Uterine smooth muscle cell (primary cell): ENCODE measurements at places on chromosomes 3 and 15. TPM values are rescaled to one million over a fixed set of nuclear protein-coding genes. Genes with fewer than 3 reads are reported as not detected.

Gene WDR72
- not detected in 2 replicates for total RNA-seq

Gene PLA1A
- 0.25 and 0.33 TPM in 2 replicates for total RNA-seq

Gene HESX1
- 1.4 TPM in 1 of 2 replicates, not detected in the other for total RNA-seq

Gene COL6A5
- total RNA-seq, result under 0.01 TPM in 1 of 2 replicates, not detected in the other

Gene GNAT1
- total RNA-seq, result not detected in 2 replicates

Gene GABRA5
- 0.50 TPM in 1 of 2 replicates, not detected in the other for total RNA-seq

Gene CACNA2D3
- total RNA-seq, result not detected in 2 replicates

Gene MAGEL2
- total RNA-seq, result under 0.01 and 0.25 TPM in 2 replicates

Gene CCR2
- total RNA-seq, result not detected in 2 replicates

Gene APOD
- 0.11 and 0.37 TPM in 2 replicates for total RNA-seq

Gene MST1R
- 0.25 and 0.33 TPM in 2 replicates for total RNA-seq

Gene CNTN4
- 0.12 and 1.00 TPM in 2 replicates for total RNA-seq

Gene LRRC3B
- not detected in 2 replicates for total RNA-seq

Gene EPHA6
- 0.22 TPM in 1 of 2 replicates, not detected in the other for total RNA-seq

Gene PSMD2
- total RNA-seq, result 711 and 1,487 TPM in 2 replicates
